ENCODE measurements at places on chromosomes 7 and 10.
A peak's percentile ranks its signal among the peaks of the same experiment; 100 is the strongest.

GRCh38 chr7:19362099-19362498 lies 216.9 kb upstream of the FERD3L start:
- no peak for DNase-seq

DNA sequence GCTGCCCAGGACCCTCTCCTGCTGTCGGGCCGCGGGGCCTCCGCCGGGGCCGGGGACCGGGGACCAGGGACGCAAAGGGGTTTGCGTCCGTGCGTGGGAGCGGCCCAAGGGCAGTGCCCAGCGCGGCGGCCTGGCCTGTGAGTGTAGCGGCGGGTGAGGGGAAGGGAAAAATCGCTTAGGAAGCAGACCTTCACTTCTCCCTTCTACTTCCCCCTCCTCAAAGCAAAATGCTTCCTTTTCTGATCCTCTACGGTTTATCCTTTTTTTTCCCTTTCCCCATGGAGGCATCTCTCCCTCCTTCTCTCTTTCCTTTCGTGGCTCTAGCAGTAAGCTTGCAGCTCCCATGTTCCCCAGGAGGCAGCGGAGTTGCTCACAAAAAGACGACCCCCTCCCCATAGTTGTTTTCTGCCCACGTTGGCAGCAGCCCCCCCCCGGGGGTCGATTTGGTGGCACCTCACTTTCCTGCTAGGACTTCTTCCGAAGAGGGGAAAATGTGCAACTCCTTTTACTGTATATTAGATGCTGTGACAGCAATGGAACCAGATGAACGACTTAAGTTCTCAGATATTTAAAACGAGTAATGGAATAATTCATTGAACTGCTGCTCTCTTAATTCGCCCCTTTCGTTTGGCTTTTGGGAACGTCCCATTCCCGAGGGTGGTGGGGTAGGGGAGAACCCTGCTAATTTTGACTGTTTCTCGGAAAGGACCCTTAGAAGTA lies 724 bp downstream of the CAPZA2 start:
- no peak for DNase-seq

DNA sequence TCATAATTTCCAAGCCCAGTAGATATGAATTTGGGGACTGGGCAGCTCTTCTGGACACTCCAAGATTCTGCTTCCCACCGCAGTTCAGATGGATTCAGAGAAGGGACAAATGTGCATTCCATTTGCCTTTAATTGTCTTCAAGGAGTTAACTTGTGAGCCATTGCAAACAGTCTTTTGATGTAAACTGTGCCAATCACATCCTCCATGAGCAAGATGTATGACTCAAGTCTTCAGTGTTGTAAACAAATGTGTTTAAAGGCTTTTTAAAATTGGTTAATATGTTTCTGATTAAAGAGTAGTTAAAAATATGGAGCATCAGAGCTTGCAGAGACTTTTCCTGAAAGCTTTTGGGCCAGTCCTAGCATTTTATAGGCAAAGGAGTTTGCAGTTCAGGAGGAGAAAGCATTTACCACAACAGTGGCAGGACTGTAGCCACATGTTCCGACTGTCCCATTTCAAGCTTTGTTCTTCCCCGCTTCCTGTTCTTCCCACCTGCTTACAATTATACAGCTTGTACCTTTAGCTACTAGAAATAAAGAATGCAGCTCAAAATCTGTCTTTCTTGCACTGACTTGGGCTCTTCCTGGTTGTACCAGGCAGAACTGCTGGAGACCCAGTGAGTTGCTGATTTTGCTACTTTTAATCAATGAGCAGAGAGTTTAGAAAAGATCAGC lies 6.2 kb downstream of the SLC18A2 start:
- DNase-seq, result no peak

DNA sequence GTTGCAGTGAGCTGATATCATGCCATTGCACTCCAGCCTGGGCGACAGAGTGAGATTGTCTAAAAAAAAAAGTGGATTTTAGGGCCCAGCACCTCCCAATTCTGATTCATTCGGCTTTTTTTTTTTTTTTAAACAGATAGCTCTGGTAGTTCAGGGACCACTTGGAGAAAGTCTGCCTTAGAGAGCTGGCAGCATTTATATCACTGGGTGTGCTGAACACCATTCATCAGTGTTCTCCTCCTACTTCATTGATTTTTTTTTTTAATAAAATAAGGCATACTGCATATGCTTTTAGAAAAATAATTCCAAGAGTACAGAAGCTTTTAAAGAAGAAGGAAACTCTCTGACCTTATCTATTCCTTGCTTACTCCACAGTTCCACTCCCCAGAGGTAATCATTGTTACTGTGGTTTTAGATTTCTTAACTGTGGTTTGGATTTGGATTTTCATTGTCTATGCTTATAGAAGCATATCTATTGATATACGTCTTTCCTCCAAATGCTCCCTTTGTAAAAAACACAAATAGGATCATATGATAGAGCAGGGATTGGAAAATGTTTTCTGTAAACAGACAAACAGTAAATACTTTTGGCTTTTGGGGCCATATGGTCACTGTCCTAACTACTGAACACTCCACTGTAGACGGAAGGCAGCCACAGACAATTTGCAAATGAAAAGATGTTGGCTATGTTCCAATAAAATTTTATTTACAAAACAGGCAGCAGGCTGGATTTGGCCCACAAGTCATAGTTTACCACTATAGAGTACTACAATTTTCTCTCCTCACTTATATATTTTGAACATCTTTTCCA lies 21.1 kb upstream of the SAR1A start:
- DNase-seq, result no peak

DNA sequence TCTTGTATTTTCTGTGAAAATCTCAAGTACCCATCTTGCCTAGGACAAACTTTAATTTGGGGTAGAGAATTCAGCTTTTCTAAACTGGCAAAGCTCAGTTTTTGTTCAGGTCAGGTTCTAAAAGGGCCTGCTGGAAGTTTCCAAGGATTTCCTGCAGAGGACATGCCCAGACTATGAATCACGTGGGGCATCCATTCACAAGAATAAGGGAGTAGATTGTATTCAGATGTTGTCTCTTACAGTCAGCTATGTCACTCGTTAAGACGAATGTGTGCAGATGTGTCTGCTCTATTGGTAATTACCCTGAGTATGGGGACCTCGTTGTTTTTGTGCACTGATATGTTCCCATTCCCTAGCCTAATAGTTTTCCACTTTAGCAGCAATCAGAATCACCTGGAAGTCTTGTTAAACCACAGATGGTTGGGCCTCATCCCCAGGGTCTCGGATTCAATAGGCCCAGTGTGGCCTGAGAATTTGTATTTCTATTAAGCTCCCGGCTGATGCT lies 81.0 kb upstream of the ITPRID1 start:
- DNase-seq, result no peak

DNA sequence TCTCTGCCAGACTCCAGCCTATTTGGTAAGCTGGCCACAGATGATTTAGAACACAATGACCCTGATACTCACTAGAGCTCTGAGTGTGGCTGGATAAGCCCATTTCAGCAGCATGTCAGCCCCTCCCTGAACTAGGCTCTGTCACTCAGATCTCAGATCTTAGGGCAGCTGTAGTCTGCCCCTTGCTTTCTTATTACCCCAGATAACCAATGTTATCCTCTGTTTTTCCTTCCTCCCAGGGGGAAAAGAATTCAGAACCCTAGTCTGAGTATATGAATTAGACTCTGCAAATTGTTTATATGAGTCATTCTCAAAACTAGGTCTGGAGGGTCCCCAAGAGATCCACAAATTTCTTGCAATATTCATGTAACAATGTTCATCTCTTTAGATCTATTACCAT lies 286.2 kb downstream of the KCNMA1 start:
- DNase-seq, result no peak

DNA sequence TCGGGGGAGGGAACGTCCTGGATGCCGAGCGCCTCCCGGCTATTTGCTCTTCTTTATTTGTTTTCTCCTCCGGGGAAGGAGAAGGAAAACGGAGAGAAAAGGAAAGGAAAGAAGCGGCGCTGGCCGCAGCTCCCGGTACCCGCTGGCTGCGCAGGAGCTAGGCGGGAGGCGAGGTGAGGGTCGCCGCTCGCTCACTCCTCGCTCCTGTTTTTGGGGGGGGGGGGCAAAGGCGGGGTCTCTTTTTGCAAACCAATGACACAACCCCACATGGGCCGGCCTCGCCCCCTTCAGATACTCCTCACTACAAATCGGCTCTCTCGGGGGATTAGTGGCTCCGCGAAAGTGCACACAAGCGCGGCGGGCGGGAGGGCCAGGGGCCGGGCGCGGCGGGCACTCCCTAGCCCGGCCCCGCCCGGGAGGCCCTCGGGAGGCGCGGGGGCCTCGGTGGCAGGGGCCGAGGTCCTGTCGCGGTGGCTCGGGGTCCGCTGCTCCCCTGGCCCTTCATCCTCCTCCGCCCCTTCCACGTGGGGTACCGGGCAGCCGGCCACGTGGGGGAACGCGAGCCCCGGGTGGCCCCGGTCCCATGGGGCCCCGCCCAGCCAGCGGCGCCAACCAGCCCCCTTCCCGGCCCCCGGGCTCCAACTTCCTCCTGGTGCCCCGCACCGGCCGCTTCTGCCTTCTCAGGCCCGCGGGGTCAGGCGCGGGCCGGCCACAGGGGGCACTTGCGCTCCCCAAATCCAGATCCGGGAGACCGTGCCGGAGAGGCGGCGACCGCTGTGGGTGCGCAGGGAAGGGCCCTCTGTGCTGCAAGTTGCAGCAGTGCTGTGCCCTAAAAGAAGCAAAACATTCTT lies 718 bp upstream of the CTBP2 start:
- no peak for DNase-seq

DNA sequence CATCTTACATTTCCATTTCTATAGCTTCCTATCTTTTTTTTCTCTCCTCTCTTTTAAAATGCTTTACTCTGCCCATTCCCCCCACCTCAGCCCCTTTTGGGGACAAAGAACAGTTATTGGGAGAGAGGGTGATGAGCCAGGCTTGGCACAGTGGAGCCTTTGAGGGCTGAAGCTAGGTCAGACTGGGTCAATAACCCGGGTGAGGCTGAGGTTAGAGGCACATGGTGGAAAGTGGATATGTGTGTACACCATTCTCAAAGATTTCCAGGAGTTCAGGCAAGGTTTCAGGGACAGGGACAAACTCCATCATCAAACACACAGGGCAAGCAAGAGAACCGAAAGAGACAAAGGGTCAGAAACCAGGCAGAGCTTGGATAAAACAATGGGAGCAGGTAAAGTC lies 11.5 kb downstream of the ABCB4 start:
- no peak for DNase-seq

DNA sequence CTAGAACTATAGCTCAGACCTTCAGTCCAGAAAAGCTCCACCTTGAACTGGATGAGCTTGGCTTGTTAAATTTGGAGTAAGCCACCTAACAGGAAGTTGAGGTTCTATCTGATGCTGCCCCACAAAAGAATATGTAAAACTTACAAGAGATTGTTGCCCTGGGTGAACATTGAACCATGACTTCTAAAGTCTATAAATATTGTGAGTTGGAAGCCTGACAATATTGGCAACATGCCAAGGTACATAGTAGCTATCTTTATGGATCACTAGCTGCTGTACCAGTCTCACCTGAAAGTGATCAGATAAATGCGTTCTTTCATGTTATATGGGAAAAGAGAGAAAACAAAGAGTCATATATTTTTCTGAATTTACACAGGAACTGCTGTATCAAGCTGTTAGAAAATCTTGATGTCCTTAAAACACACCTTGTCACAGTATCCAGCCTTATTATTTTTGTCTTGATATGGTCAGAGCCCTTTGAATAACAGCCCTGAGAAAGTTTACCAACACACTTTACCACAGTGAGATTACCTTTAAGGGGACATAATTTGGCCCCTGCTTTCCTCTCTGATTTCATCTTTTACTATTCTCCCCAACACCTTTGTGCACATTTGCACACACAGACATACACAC lies 92.0 kb downstream of the LSMEM1 start:
- no peak for DNase-seq

GRCh38 chr10:101301111-101301731 lies 52.7 kb upstream of the BTRC start:
- DNase-seq, result no peak

DNA sequence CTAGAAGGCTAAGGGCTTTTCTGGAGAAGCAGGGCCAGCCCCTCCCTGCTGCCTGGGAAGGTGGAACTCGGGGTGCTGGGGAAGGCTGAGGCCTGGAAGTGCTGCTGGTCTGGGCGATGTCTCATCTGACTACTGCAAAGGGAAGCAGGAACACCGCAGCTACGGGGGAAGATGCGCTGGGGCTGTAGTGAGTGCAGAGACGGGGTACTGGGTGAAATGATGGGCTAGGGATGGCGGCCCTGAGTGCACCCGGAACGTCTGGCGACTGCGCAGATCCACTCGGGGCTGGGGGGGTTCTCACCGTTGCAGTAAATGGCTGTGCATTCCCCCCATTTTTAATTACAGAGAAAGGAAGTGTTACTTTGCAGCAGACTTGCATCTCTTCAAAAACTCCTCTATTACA lies 195.4 kb upstream of the ADARB2 start:
- no peak for DNase-seq

DNA sequence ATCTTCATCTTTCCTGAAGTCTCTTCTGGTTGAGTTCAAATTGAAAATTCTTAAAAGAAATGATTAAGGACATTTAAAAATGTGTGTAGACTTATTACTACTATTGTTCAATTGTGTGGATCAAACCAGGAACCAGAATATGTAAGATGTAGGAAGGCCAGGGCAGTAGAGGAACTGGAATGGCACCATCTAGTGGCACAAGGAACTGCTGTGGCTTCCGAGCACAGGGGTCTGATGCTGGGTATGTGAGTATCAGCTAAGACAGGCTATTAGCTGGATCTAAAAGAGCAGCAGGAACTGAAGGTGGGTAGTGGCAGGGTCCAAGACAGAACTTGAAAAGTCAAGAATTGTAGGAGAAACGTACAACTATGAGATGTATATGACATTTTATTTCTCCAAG lies 247.3 kb downstream of the SEMA3A start:
- DNase-seq, result no peak

DNA sequence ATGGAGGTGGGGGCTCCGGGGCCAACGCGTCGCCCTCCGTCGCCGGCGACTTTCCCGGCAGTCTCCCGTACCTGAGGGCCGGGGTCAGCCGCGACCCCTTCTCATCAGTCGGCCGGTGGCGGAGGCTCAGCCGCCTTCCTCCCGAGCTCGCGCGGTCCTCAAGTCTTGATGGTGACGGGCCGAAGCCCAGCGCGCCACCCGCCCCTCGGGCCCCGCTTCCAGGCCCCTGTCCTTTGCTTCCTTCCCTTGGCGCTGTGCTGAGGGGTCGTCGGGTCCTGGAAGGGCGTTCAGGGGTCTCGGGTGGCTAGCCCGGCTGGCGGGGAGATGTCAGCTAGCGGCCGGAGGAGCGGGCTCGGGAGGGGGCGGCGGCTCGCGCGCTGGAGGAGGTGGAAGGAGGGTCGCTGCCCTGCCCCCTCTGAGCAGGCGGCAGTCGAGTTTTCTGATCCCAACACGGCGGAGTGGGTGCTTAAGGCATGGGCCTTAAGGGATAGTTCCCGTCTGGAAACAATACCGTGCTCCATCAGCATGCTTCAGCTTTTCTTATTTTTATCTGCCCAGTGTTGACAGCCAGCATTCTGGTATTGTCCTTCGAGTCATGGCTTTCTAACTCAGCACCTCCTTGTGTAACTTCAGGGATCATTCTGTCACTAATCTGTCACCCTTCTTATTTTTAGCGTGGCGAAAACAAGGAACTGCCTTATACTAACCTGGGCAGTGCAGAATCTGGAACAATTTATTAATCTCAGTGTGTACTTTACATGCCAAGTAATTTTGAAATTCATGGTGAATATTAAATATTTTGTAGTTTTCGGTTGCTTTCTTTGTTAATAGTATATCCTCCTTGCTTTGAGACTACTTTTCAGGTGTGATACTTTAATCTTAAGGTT lies 748 bp downstream of the PHTF2 start:
- peak; percentile 12 for DNase-seq
